ENCODE measurements at places on chromosomes 7 and 10.

DNA sequence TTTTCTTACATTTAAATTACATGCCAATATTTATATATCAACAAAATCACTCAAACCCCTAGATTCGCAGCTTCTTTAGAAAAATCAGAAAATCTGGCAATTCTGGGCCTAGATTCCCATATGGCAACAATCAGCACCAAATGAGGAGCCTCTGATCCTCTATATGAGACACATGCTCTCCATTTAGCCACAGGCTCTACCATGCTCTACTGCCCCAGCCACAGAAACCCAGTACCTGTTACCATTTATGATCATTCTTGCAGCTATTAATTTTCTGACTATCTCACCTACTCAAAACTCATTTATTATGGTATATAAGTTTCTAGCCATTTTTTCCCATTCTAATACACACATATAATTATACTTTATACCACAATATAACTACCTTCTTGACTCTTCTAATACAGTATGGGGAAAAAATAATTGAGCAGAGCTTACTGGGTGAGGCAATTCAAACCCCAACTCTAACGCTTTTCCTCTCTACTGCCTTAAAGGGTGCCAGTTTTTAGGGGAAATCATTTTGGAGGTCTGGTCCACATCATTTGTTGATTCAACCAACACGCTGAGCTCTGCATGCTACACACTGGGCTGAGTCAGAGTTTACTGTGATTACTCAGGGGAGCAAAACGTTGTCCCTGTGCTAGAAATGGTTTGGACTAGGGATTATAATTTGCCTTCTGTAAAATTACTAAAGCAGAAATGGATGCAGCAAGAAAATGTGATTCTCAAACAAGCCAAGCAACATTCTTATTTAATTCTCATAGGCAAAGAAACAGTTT is 11.6 kb downstream of the PDLIM1 start:
- DNase-seq: peak; percentile 61

DNA sequence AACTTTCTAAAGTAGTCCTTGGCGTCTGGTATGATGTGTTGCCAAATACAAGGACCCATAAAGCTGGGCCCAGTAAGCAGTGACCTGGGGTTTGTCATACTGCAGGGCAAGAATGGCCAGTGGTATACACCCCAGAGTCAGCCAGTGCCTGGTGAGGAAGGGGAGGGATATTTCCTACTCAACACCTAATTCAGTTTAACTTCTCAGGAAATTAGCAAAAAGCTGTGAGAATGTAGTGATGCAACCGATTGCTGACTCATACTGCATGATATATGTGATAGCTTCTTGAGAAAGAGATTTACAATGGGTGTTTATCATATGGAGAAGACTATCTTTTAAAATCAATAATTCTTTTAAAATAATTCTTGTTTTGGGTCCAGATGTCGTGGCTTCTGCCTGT is 889.3 kb upstream of the CELF2 start:
- no peak for DNase-seq

GRCh38 chr10:49614242-49615198 is 683 bp downstream of the CHAT start:
- DNase-seq: peak; percentile 8

- peak; percentile 10 for DNase-seq
Measured at GRCh38 chr7:115004121-115004520, 82.2 kb downstream of the MDFIC start.

GRCh38 chr10:3655528-3655927 is 129.5 kb downstream of the KLF6 start:
- no peak for DNase-seq

- peak; percentile 81 for DNase-seq
Measured at GRCh38 chr7:66050990-66051448, 24.6 kb upstream of the ASL start.

DNA sequence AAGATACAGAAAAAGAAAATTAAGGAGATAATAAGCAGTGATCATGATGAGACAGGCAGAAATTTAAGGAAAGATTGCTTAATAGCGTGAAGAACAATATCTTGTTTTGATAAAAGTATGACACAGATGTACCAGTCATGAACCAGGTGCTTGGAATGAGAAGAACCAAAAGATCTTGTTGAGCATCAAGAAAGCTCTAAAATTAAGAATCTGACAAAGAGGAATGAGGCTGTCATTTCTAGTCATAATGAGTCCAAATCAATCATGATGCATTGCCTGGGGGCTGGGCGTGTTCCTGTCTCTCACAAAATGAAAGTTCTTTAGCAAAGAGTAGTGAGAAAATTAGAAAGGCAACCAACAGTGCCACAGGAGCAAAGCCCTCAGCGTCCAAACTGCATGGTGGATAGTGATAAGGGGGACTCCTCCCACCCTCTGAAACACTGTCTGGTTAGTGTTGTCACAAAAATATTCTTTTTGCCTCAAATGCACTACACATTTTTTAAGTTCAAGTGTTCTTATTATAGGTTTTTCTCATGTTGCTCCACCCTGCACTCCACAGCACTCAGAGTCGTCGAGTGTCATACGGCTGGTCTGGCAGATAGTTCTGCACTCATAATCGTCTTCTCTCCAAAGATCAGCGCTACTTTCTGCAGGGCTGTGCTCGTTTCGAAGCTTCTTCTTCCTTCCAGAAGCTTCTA is 439.6 kb downstream of the TNS3 start:
- DNase-seq: no peak

- DNase-seq: no peak
Measured at GRCh38 chr7:46508583-46508982, 587.5 kb upstream of the IGFBP3 start.

- no peak for DNase-seq
Measured at GRCh38 chr7:150780292-150780691, 19.9 kb downstream of the TMEM176B start.
